ENCODE measurements at places on chromosomes 16 and 17. TPM values are rescaled to one million over a fixed set of nuclear protein-coding genes. Genes with fewer than 3 reads are reported as not detected.

Gene TBC1D3D
- total RNA-seq: 0.54 TPM

Gene LUC7L
- total RNA-seq: 55.4 TPM

Gene SRCIN1
- 4.2 TPM for total RNA-seq

- peak; percentile 63 for DNase-seq
Measured at GRCh38 chr17:1005361-1005946, 8.5 kb downstream of the TIMM22 start.

DNA sequence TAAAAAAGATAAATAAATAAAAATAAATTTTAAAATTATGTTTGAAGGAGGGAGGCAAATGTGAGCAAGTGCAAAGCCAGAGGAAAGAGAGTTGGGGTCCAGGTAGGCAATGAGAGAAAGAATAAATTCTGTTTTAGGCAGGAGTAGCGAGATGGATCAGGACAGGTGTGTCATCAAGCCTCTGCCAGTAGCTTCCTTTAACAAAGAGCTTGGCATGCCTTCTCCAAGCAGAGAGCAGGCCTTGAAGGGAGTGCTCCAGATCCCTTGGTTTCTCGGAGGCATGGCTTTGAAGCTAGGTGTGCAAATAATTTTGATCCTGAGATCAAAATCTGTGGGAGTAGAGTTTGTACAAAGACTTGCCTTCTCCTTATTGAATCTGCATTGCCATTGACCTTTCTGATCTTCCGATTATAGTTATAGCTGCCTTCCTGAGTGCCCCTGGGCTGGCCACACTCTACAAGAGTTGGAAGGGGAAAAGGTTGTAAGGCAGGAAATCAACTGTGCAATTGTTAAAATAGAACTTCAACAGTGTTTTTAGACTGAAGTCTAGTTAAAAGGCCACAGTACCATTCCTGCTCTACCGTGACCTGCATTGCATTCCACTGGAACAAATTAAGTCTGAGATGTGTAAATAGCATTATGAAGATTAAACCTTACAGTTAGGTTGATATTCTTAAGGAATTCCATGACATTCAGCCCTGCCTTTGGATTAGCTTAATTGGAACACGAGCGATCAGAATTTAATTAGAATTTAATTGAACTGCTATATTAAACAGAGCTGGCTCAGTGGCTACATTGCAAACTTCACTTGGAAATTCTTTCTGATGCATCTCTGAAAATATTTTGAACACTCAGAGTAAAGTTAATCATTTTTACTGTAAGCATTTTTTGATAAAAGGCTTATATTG lies 33.7 kb downstream of the IQCK start:
- DNase-seq: no peak

GRCh38 chr16:88846088-88846487 lies 10.7 kb downstream of the GALNS start:
- DNase-seq: no peak

- DNase-seq: peak; percentile 58
Measured at GRCh38 chr17:36463916-36464764, 22.3 kb upstream of the ZNHIT3 start.

DNA sequence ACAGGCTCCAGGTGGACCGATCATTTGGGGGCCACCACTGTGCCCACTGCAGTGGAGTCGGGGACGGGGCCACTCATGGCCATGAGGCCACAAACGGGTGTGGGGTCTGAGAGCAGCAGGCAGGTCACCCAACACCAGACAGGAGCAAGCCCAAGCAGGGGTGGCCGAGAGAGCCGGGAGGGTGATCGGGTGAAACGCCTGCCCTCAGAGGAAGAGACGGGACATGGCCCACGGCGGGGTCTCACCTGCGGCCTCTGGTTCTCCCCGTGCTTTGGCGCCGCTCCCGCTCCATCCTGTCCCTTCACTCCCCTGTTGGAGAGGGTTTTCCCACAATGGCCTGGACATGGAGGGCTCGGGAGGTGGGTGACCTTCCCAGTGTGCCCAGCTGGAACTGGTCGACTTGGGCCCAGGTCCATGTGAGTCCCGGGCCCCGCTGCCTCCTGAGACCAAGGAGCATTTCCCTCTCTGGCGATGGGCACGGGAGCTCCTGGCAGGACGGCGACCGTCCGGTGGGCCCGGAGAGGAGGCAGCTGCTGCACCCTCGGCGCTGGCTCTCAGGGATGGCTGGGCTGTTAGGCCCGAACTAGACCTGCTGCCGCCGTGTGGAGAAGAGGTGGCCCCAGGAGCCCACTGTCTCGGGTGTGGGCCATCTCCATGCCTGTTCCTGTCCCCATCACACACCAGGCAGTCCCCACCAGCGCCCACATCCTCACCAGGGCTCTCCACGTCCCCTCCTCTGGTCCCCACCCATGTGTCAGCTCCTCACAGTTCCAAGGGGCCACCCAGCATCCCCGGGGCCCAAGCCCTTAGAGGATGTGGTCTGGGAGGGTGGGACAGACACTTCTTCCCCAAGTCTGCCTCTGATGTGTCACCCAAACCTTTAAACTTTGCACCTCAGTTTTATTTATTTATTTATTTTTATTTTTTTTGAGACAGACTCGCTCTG lies 13.4 kb upstream of the BAHCC1 start:
- no peak for DNase-seq
